Mesendoderm (in vitro differentiated cells): ENCODE measurements at places on chromosomes 16 and 17.
A peak's percentile ranks its signal among the peaks of the same experiment; 100 is the strongest.

GRCh38 chr16:68434624-68435210 lies 13.6 kb downstream of the SMPD3 start:
- no peak for DNase-seq

DNA sequence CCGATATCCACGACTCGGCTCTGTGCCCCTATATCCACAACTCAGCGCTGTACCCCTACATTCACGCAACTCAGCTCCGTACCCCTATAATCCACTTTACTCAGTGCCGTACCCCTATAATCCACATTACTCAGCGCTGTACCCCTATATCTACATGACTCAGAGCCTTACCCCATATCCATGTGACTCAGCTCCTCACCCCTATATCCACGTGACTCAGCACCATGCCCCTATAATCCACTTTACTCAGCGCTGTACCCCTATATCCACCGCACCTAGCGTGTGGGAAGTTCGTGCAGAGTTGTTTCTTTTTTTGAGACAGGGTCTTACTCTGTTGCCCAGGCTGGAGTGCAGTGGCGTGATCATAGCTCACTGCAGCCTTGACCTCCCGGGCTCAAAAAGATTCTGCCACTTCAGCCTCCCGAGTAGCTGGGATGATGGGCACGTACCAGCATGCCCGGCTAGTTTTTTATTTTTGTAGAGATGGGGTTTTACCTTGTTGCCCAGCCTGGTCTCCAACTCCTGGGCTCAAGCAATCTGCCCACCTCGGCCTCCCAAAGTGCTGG lies 17.4 kb downstream of the CYB5D2 start:
- no peak for DNase-seq

DNA sequence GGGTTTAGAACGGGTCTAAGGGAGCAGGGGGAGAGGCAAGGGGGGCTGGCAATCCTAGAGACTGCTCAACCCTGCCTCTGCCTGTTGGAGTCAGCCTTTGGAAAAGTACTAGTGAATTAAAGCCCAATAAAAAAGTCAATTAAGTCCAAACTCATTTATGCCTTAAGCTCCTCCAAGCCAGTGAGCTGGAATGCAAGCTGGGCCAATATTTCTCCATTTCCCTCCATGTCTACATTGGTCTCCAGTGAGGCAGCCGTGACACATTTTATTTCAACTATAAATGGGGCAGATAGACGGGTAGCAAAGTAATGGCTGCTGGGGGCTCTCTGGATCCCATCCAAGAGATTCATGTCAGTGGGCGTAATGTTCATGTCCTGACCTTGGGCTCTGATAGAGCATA lies 144.0 kb downstream of the SPACA3 start:
- no peak for DNase-seq

DNA sequence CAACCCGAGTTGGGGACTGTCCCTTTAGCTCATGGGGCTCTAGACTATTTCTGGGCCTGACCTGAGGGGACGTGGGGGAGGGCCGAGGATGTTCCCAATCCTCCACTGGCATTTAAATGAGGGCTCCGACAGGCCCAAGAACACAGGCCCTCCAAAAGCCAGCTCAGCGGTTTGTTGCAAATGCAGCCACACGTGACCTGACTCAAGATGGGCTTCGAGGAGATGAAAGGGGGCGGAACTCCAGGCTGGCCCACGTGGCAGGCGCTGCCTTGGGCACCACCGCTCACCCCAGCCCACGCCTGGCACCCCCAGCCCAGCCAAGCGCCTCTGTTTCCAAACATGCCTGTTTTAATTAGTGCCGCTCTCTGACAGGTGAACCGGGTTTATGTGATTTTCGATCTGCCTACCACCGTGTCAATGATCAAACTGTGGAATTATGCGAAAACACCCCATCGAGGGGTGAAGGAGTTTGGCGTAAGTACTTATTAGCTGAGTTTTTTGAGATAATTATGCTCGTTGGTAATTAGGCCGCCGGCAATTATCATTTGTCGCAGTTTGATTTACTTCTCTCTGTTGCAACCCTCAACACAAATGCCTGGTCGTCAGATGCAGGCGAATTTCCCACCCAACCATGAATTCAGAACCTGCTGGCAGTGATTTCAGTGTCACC lies 226.7 kb downstream of the KATNIP start:
- no peak for DNase-seq

DNA sequence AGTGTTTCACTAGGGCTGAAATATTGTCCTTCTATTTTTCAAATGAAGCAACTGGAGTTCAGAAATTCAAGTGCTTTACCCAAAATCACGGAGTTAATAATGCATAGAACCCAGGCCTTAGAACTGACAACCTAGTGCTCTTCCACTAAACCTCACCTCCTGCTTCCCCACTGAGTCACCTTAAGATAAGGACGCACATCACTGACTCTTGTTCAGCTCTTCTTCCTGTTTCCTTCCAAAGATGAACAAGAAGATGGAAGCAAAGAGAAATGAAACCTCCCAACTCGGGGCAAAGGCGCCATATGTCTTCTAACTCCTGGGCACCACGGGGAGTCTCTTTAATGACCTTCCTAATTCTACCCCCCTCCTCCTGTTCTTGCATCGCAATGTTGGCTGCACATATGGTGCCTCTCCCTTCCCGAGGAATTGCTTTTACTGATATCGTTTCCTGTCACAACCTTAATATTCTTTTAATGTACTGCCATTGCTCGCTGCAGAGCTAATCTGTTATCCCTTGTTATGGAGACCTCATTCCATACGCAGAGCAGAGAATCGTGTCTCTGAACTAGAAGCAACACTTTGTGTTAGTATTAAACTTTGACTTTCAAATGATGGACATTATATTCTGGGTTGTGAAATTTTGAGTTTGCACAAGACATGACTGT lies 591.4 kb downstream of the TMEM114 start:
- DNase-seq, result peak; percentile 3

GRCh38 chr17:14950686-14951085 lies 314.4 kb downstream of the PMP22 start:
- peak; percentile 38 for DNase-seq

GRCh38 chr17:76511668-76512365 lies 10.6 kb upstream of the RHBDF2 start:
- no peak for DNase-seq

DNA sequence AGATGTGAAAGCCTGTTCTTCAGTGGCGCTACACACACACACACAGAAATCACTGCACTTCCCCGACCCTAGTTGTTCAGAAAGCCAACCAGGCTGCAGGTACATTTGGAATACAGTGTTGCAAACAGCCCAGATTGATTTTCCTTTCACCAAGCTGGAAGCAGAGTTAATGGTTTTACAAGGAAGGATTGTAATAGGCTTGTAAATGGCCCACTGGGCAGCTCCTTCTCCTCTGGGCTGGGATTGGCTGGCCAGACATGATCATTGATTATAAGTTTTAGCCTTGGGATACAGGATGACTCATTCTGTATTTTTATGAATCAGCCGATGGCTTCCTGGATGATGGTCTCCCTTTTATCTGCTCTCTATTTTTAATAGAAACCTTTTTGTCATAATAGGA lies 2.5 kb downstream of the VAT1L start:
- DNase-seq, result no peak

GRCh38 chr16:65510241-65510640 lies 388.4 kb upstream of the CDH11 start:
- peak; percentile 59 for DNase-seq

DNA sequence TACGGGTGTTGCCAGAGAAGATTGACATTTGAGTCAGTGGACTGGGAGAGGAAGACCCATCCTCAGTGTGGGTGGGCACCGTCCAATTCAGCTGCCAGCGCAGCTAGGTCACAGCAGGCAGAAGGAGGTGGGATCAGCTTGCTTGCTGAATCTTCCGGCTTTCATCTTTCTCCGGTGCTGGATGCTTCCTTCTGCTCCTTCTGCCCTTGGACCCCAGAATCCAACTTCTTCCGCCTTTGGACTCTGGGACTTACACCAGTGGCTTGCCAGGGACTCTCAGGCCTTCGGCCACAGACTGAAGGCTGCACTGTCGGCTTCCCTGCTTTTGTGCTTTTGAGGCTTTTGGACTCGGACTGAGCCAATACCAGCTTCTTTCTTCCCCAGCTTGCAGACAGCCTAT lies 46.1 kb upstream of the RPL38 start:
- DNase-seq, result no peak

- DNase-seq, result no peak
Observed at GRCh38 chr16:4333308-4333638, 17.4 kb downstream of the GLIS2 start.
